ENCODE measurements at places on chromosomes 5 and 9. TPM values are rescaled to one million over a fixed set of nuclear protein-coding genes. Genes with fewer than 3 reads are reported as not detected.

GRCh38 chr5:150213530-150213929, 23.7 kb downstream of the SLC6A7 start:
- DNase-seq: peak; percentile 34
- H3K27me3 ChIP-seq: no peaks in the 10 kb centered on the region
- no peak overlapping the region for H3K27ac ChIP-seq
- no peaks in the 10 kb centered on the region for H3K36me3 ChIP-seq

DNA sequence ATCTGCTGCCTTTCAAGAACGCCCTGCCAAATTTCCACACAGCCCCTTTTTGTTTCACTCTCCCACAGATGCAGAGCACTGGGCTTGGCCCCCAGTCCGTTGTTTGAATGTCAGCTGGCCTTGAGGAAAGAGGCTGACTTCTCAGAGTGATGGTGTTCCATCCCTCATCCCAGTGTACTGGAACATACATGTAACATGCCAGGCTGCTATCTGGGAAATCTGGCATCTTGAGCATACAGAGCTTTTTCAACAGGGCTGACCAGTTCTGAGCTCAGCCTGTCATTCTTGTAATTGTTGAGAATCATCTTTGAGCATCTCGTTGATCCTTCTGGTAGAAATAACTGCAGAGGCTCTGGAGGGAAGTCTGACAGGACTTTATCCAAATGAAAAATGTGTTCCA, 2.8 kb downstream of the GALNT10 start:
- DNase-seq: no peak
- peaks cover 6% of the 10 kb centered on the region for H3K27me3 ChIP-seq
- H3K36me3 ChIP-seq: no peaks in the 10 kb centered on the region

- H3K27me3 ChIP-seq: no peaks in the 10 kb centered on the region
- no peak for DNase-seq
- no peak overlapping the region for H3K4me3 ChIP-seq
- H3K4me1 ChIP-seq: no peaks in the 10 kb centered on the region
- H3K36me3 ChIP-seq: no peaks in the 10 kb centered on the region
- H3K27ac ChIP-seq: no peak overlapping the region
These were observed 31.5 kb upstream of the SEMA4D start for GRCh38 chr9:89529243-89530035.

The NIPBL gene
- total RNA-seq: 69.5 TPM

The DOCK2 gene
- total RNA-seq: 2.2 TPM
